Mammary epithelial cell (primary cell): ENCODE measurements at places on chromosomes 6 and 20. TPM values are rescaled to one million over a fixed set of nuclear protein-coding genes. Genes with fewer than 3 reads are reported as not detected.

- DNase-seq: no peak
Observed at GRCh38 chr6:3407840-3408239, 49.0 kb downstream of the SLC22A23 start.

DNA sequence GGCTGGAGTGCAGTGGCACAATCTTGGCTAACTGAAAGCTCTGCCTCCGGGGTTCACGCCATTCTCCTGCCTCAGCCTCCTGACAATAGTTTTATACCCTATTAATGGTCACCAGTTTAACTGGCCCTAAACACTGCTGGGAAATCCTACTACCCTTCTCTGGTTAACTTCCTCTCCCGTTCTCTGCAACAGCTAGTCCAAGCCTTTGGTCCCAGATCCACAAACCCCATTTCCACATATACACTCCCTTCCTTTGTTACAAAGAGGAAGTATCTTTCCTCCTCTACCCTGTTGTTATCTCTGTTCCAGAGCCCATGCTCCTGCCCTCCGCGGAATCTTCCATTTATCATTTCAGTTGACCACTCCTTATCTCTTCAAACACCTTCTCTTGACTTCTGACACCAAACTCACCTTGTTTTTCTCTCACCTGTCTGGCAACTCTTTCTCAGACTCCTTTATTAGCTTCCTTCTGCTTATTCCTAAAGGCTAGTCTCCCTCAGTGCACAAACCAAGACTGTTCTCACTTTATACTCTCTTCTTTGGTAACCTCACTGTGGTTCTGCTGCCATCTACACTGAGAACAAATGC is 25.0 kb upstream of the TBC1D22B start:
- DNase-seq: no peak

DNA sequence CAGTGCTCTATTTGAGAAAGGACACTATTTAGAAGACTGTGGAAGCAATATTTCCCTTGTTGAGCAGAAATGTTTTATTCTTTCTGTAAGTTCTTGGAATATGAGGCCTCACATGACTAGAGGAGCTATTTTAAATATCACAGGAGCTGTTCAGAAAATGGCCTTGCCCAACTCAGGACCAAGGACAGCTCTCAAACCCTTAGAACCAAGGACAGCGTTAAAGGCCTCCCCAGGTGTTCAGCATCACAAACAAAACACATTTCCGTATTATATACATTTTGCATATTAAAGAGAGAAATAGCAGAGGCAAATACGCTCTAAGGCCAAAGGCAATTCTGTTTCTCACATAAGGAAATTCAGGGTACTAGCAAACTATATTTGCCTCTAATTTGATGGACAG is 631.4 kb downstream of the CDH26 start:
- DNase-seq: peak; percentile 29

DNA sequence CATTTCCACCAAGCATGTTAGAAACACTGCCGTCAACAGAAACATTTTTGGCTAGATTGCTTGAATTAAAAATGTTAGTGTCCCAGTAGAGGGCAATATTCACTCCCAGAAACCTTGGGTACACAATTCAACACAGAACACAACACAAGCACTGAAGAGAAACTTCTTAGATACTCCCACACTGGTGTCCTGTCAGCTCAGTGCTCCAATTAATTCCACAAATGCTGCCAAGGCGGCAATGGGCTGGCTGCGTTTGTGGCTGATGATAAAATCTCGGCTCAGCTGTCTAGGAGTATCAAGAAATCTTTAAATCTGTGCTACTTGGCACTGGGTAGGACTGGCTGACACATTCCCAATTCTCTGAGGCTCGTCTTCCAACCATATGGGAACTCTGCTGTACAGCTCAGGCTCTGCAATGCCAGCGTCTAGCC is 39.3 kb downstream of the BEND3 start:
- DNase-seq: peak; percentile 9

The BPIFB1 gene
- total RNA-seq: not detected in 2 replicates

The MAS1L gene
- total RNA-seq: not detected in 2 replicates

- no peak for DNase-seq
Observed at GRCh38 chr20:33859751-33860150, 48.6 kb downstream of the CHMP4B start.

The ENPP1 gene
- 0.67 TPM for total RNA-seq

GRCh38 chr20:20466341-20466879 is 98.5 kb downstream of the INSM1 start:
- DNase-seq: peak; percentile 28

DNA sequence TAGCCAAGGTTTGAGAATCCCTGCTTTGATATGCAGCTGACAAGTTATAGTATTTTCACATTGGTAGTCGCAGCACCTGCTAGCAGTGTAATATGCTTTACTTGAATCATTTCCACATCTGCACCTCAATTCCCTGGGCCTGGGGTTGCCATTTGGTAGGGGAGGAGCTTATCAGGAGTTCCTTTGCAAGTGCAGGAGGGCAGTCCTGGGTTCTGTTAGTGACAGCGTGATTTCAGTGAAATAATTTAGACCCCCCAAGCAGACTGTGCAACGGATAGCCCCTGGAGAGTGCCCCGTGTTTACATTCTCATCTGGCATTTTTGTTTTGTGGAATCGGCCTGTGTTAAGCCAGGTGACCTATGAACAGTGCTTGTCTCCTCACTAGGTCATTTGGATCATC is 6.0 kb downstream of the RAB5IF start:
- no peak for DNase-seq
